ENCODE measurements at places on chromosomes 13 and 19.

DNA sequence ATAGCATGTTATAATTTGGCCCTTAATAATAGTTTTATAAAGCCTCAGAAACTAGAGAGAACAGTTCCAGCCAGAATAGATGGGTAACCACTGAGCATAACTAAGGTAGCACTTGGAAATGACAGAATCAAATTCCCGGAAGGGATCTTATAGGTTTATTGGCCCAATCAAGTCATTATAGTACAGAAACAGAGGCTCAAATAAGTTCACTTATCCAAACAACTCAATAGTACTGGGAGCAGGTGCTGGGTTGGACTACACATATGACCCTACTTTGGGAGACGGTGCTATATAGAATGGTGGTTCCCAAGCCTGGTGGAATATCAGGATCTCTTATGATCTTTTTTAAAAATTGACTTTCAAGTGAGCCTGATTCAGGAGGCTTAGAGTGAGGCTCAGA is 32.7 kb upstream of the OLFM4 start:
- no peak for DNase-seq

- no peak for DNase-seq
Measured at GRCh38 chr19:36409841-36410240, 8.6 kb downstream of the ZFP82 start.

DNA sequence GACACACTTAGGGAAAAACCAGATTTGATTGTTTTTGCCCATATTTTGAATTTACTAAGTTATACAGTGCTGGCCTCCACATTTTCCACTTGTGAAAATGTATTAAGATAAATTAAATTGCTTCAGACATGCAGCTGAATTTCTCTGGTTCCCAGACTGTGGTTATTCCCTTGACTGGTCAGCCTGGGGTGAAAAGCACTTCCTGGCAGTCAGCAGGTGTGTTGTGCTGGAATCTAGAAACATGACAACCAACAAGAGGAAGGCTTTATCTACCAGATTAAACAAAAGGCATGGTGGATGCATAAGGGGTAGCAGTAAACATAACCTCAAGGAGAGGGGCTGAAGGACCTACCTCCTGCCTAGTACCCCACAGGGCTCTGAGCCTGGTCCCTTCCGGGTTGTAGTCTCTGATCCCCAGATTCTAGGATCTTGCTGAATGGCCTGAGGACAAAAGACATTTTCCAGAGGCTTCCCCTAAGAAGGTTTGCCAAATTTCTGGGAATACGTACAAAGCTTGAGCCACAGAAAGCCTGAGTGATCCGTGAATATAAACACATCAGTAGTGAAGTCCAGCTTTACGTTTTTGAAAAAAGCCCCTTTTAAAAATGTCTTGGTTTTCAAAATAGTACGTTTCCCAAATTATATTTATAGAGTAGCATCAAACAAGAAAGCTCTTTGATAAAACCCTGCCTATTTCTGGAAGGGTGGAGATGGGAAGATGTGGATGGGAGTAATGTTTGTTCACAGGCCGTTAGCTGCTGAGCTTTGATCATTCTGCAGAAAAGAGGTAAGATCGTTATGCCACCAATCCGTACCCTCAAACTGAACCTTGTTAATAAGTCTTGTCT is 133.4 kb downstream of the LACC1 start:
- no peak for DNase-seq

DNA sequence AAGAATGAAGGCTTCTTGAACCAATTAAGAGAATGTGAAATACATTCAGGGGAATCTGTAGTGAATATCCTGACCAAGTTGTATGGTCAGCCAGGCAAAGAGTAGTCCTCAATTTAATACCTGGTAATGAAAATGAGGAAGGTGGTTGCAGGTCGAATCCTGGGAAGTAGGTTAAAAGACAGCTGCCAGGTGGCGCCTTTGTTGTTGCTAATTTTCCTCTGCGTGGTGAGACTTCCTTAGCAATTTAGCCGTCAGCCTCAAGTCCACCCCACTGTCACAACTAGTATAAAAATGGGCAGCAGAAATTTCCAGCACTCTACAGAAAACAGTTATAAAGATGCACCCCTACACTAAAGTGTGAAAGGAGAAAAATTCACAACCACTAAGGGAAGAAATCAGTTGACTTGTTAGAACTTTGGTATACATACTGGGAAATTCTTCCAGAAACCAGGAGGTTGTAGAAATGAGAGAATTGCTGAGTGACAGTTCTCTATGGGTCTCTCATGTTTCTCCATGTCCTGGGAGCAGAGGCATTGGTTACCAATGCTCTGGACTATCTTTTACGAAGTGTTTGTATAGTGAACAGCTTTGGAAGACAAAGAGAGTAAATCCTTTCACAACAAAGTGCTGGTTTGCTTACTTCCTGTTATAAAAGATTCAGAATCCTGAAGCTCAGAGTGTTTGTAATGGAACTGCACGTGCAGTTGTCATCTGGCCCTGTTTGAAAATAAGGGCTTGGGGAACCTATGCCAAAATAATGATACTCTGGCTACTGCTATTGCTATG is 235.9 kb downstream of the NHLRC3 start:
- DNase-seq, result no peak

DNA sequence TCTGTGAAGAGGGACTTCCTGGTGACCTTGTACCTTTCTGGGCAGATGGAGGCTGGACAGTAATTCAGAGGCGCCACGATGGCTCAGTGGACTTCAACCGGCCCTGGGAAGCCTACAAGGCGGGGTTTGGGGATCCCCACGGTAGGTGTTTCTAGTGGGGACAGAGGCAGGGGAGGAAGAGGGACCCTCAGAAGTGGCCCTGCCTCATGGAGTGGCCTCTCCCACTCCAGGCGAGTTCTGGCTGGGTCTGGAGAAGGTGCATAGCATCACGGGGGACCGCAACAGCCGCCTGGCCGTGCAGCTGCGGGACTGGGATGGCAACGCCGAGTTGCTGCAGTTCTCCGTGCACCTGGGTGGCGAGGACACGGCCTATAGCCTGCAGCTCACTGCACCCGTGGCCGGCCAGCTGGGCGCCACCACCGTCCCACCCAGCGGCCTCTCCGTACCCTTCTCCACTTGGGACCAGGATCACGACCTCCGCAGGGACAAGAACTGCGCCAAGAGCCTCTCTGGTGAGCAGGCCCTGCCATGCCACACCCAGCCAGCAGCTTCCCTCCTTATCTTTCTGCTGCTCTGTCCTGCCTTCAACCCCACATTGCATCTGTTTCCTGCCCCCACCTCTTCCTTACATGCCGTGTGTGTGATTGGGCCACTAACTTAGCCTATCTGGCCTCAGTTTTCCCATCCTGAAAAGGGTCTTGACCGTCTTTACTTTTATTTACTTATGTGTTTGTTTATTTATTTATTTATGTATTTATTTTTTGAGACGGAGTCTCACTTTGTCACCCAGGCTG is 7.3 kb downstream of the ANGPTL4 start:
- DNase-seq, result no peak

- DNase-seq, result peak; percentile 35
Measured at GRCh38 chr13:19860884-19861655, 2.4 kb downstream of the ZMYM5 start.

DNA sequence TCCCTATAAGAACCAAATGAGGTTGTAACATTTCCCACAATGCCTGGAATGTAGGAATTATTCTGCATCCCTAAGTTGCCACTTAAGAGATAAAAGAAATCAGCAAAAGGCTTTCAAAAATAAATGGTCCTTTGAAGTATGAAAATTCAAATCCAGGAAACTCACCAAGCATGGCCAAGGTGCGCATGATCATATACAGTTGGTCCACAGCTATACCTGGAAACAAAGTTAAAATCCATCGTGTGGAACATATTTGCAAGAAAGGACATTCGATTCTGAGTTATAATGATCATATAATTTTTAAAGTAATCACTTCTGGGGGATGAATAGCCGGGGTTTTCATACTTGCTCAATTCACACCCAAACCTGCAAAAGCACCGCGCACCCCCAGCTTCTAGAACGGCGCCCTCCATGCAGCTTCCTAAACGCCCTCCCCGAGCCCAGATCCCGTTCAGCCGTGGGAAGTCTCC is 525 bp downstream of the CARS2 start:
- no peak for DNase-seq

All from SW 1271 (cell line).